ENCODE measurements at places on chromosomes 6 and 20. TPM values are rescaled to one million over a fixed set of nuclear protein-coding genes. Genes with fewer than 3 reads are reported as not detected.

DNA sequence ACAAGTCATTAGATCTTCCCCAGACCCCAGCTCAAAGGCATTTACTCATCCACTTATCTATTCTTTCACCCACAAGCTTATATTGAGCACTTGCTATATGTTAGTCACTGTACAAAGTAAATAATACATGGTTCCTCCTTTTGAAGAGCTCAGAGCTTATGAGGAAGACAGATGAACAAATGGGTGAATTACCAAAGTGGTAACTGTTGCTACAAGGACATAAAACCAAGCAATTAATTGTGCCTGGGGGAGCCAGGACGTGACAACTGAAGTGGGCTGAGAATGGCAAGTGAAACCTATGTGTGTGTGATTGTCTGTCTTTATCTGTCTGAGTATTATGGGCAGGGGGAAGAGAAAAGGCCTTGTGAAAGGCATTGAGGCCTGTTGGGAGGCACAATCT lies 45.6 kb upstream of the AKIRIN2 start:
- no peak for DNase-seq
- H3K4me1 ChIP-seq, result no peaks in the 10 kb centered on the region
- no peak overlapping the region for H3K27ac ChIP-seq
- no peaks in the 10 kb centered on the region for H3K36me3 ChIP-seq

The PFDN4 gene
- 86.7 TPM for total RNA-seq

The COX4I2 gene
- not detected for total RNA-seq

DNA sequence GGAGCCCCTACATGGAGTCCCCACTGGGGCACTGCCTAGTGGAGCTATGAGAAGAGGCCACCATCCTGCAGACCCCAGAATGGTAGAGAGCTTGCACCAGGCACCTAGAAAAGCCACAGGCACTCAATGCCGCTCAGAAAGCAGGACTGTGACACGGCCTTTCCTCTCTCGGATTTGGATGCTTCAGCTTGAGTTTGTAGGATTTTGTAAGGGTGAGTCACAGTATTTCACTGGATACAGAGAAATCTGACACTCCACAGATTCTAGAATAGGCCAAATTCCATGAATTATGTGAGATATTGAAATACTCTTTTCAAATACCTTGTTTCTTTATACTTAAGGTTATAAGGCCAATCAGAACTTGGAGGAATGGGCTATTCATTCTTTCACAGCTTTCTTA lies 424.5 kb downstream of the HTR1B start:
- no peaks in the 10 kb centered on the region for H3K27me3 ChIP-seq
- DNase-seq, result peak; percentile 18
- H3K27ac ChIP-seq, result no peak overlapping the region
- H3K4me1 ChIP-seq, result no peaks in the 10 kb centered on the region

The TMEM181 gene
- 36.0 TPM for total RNA-seq

DNA sequence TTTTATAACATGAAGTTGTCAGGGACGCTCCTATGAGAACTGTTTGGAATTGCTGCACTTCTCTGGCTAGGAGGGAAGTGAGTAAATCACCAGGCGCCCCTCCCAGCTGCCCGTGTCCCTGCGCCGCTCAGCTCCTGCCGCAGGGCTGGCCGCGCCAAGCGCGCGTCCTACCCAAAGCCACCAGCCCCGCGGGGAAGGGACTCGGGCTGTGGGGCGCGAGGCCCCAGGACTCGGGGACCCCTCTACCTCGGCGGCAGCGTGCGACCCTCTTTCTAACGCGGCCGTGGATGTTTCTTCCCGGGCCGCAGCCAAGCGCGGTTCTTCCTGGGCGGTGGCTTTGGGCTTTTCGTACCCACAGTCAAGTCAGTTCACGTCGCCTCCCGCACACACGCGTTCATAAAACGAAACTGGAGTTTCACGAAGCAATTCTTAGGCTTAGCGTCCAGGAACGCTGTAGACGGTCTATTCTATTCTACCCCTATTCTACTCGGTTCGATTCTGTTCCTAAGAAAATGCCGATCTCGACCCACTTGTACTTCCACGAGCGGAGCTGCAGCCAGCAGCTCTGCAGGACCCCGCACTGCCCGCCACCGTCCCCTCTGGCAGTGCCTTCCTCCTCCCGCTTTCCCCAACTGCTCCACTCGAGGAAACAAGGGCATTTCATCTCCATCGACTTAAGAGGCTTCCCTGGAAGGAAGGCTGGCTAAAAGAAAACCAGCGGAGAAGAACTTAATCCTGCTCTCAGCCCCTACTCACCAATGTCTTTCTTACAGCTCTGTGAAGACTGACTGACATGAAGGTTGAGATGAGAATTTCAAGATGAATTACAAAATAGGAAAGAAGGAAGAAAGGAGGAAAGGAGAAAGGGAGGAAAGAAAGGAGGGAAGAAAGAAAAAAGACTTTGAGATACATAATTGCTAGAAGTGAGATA lies 15.4 kb downstream of the FOXC1 start:
- H3K27ac ChIP-seq, result no peak overlapping the region
- peak; percentile 54 for DNase-seq
- no peaks in the 10 kb centered on the region for H3K4me1 ChIP-seq
- no peaks in the 10 kb centered on the region for H3K36me3 ChIP-seq
- H3K4me3 ChIP-seq, result peak overlapping the region; percentile 74

The HAO1 gene
- total RNA-seq, result not detected

GRCh38 chr20:17129089-17129488 lies 97.8 kb upstream of the PCSK2 start:
- H3K36me3 ChIP-seq, result no peaks in the 10 kb centered on the region
- no peak overlapping the region for H3K27ac ChIP-seq

The SULF2 gene
- total RNA-seq, result 9.6 TPM

The SLC2A4RG gene
- total RNA-seq, result 18.2 TPM

DNA sequence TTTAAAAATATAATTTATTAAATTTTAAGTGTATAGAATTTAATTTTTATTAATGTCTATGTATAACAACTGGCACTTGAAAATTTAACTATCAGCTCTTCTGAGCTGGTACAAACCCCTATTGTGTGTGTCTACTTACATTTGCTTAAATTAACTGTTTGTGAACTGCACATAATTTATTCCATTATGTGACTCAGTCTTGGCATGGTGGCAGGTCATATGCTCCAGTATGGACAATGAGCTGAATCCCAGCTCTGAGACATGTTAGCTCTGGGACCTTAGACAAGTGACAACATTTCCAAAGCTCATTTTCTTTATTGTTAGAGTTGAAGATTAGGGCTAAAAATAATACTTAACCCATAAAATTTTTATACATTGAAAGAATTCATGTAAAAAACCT lies 526.1 kb upstream of the MARCKS start:
- no peaks in the 10 kb centered on the region for H3K27me3 ChIP-seq
- H3K27ac ChIP-seq, result no peak overlapping the region

The PTCHD4 gene
- total RNA-seq, result 5.8 TPM

The PAX1 gene
- total RNA-seq, result not detected

The SLC22A1 gene
- 0.26 TPM for total RNA-seq

- no peaks in the 10 kb centered on the region for H3K27me3 ChIP-seq
- peaks cover 3% of the 10 kb centered on the region for H3K4me1 ChIP-seq
- DNase-seq, result no peak
- H3K36me3 ChIP-seq, result no peaks in the 10 kb centered on the region
- H3K4me3 ChIP-seq, result no peak overlapping the region
Observed at GRCh38 chr6:113570161-113570560, 287.0 kb upstream of the MARCKS start.

- H3K36me3 ChIP-seq, result no peaks in the 10 kb centered on the region
- no peaks in the 10 kb centered on the region for H3K27me3 ChIP-seq
- no peak for DNase-seq
- H3K4me3 ChIP-seq, result no peak overlapping the region
- H3K27ac ChIP-seq, result no peak overlapping the region
- peaks cover 10% of the 10 kb centered on the region for H3K4me1 ChIP-seq
Observed at GRCh38 chr6:149097794-149098193, 219.7 kb upstream of the TAB2 start.

- no peaks in the 10 kb centered on the region for H3K4me1 ChIP-seq
- H3K27ac ChIP-seq, result no peak overlapping the region
Observed at GRCh38 chr20:40913224-40914185, 115.1 kb upstream of the TOP1 start.

GRCh38 chr6:36627801-36628246 lies 33.7 kb downstream of the SRSF3 start:
- no peaks in the 10 kb centered on the region for H3K36me3 ChIP-seq
- H3K4me1 ChIP-seq, result peaks cover 24% of the 10 kb centered on the region
- no peak overlapping the region for H3K27ac ChIP-seq
- no peak overlapping the region for H3K4me3 ChIP-seq

DNA sequence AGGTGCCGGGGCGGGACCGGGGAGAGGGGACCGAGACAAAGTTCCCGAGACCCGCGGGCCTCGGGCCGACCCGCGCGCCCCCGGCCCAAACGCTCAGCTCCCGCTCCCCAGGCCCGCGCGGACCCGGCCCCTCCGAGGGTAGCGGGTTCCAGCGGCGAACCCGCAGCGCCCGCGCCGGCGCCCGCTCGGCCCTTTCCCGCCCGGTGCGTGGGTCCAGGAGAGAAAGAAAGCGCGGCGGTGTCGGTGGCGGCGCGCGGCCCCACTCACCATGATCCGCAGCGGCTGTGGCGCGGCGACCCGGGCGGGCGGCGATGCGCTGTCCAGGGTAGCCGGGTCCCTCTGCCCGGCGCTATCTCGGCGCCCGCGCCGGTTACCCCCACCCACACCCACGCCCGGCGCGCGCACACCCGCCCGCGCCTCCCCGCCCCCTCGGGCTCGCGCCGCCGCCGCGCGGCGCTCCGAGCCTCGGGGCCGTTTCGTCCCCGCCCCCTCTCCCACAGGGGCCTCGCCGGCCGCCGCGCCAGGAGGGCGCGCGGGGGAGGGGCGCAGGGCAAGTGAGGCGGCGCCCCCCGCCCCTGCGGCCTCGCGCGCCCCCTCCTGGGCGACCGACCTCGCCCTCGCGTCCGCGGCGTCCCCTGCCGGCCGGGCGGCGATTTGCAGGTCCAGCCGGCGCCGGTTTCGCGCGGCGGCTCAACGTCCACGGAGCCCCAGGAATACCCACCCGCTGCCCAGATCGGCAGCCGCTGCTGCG lies at the start of gene ELOVL2:
ELOVL2 (minus strand) TSS at position 345 of the 751 bp plus-strand sequence; CDS start at position 270, 75 bp downstream.
- H3K27ac ChIP-seq, result no peak within 1 kb of the TSS
- H3K4me1 ChIP-seq, result no peaks in the 10 kb centered on the region
- peak; percentile 54 for DNase-seq
- H3K4me3 ChIP-seq, result peak within 1 kb of the TSS; percentile 37
- H3K27me3 ChIP-seq, result peaks cover 11% of the 10 kb centered on the region

DNA sequence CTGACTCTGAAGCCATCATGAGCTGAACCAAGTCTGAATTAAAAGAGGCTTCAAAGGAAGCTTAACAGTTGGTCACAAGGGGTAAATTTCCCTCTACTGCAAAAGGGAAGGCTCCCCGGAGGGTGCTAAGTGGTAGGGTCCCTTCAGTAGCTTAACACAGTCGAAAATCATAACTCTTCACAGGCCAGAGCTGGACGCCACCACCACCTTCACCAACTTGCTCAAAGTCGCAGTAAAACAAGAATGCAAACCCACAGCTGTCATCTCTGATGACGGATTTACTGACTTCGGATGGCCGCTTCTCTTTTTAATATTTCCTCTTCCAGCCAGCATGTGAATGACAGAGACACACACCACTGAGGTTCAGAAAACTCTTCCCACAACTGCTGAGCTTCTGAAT lies 144.7 kb upstream of the FBXL4 start:
- H3K36me3 ChIP-seq, result no peaks in the 10 kb centered on the region
- no peak overlapping the region for H3K27ac ChIP-seq
- H3K4me1 ChIP-seq, result no peaks in the 10 kb centered on the region
- H3K27me3 ChIP-seq, result no peaks in the 10 kb centered on the region
- DNase-seq, result no peak
- no peak overlapping the region for H3K4me3 ChIP-seq

GRCh38 chr20:50533061-50533460 lies 22.9 kb downstream of the PTPN1 start:
- H3K36me3 ChIP-seq, result no peaks in the 10 kb centered on the region
- peaks cover 11% of the 10 kb centered on the region for H3K4me1 ChIP-seq
- no peaks in the 10 kb centered on the region for H3K27me3 ChIP-seq

The PREX1 gene
- total RNA-seq, result 3.1 TPM

DNA sequence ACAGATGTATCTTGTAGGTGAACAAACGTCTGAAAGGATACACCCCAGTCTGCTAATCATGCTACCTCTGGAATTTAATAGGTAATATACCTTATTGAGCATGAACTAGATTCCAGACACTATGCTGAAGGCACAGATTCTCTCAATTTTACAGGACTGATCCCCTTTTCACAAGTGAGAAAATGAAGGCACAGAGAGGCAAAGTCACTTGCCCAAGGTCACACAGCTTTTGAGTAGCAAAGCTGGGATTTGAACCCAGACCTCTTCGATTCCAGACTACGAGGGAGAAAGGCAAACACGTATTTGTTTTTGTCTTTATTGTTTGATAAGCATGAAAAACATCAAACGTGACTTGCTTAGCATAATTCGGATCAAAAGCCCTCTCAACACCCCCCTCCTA lies 34.4 kb upstream of the PMEPA1 start:
- DNase-seq, result no peak
- H3K27me3 ChIP-seq, result peaks cover 3% of the 10 kb centered on the region
- H3K36me3 ChIP-seq, result no peaks in the 10 kb centered on the region
- H3K27ac ChIP-seq, result no peak overlapping the region

- no peak overlapping the region for H3K27ac ChIP-seq
- H3K27me3 ChIP-seq, result no peaks in the 10 kb centered on the region
- peak; percentile 37 for DNase-seq
- H3K36me3 ChIP-seq, result no peaks in the 10 kb centered on the region
Observed at GRCh38 chr6:150739711-150740349, 125.7 kb upstream of the MTHFD1L start.

Measured in fibroblast of lung (primary cell).